ENCODE measurements at places on chromosomes 5 and 9. TPM values are rescaled to one million over a fixed set of nuclear protein-coding genes. Genes with fewer than 3 reads are reported as not detected.

- peak; percentile 39 for DNase-seq
Observed at GRCh38 chr9:121613009-121613752, 38.3 kb upstream of the DAB2IP start.

DNA sequence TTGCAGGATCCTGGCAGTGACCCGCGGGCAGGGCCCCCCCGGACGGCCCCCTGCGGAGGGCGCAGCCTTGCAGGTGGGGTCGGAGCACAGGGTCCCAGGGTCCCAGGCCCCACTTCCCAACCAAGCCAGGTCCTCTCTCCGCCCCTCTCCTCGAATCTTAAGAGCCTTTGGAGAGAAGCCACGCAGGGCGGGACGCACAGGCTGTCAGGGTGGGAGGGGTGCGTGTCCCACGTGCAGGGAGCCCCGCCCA, 18.4 kb upstream of the EGFL7 start:
- no peak for DNase-seq

- DNase-seq: no peak
Observed at GRCh38 chr5:3604501-3604900, 8.9 kb downstream of the IRX1 start.

DNA sequence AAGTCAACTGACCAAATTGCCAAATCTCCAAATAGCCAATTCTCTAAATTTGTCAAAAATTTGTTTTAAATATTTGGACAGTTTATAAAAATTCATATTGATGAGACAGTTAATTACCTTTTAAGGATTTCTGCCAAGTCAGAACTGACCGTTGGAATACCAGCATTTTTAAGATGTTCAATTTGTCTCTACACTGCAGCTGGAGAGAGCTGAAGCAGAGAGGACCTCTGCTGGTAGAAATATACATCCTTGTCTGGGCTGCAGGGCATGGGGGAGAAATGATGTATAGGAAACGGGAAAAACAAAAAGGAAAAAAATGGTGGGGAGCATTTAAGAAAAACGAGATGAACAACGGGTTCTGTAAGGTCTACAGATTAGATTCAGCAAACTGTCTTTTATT, 16.8 kb downstream of the NR6A1 start:
- DNase-seq: no peak

Gene LECT2
- not detected for total RNA-seq

Measured in bronchial epithelial cell (primary cell).